ENCODE measurements at places on chromosomes 5 and 9.

GRCh38 chr9:82645600-82645999, 417.3 kb downstream of the RASEF start:
- no peak for DNase-seq

GRCh38 chr5:13378091-13378490, 566.4 kb downstream of the DNAH5 start:
- no peak for DNase-seq

- no peak for DNase-seq
Measured at GRCh38 chr9:99430301-99430700, 208.2 kb downstream of the SEC61B start.

DNA sequence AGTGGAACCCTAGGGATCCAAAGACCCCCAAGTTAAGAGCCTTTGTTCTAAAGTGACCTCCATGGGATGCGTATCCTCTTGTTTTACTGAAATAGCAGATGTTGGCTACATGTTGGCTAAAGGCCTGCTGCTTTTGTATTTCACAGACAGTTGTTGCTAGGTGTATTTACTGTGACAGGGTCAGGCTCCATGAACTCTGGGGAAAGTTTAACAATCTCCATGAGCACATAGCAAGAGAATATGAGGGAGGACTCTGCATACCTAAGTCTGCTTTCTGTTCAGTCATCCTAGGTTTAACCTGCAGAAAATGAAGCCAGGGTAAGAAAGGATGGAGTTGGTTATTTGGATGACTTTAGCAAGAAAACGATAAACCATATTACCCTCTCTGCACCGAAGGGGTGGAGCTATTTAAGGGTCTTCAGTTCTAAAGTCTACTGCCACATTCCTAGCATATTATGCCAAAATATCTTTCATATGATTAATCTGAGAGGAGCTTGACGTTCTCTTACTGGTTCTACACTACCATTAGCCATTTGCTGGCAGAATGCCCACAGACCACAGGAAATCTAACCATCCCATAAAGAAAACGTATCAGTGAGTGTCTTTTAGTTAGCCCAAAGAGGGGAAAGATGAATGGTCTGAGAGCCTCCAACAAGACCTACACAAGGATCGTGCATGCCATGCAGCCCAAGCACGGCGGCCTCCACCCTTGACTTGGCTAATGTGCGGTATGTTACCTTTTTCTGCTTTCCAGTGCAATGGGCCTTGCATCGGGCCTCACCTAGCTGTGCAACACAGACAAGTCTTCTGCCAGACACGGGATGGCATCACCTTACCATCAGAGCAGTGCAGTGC, 127.8 kb downstream of the SAXO1 start:
- DNase-seq: no peak

DNA sequence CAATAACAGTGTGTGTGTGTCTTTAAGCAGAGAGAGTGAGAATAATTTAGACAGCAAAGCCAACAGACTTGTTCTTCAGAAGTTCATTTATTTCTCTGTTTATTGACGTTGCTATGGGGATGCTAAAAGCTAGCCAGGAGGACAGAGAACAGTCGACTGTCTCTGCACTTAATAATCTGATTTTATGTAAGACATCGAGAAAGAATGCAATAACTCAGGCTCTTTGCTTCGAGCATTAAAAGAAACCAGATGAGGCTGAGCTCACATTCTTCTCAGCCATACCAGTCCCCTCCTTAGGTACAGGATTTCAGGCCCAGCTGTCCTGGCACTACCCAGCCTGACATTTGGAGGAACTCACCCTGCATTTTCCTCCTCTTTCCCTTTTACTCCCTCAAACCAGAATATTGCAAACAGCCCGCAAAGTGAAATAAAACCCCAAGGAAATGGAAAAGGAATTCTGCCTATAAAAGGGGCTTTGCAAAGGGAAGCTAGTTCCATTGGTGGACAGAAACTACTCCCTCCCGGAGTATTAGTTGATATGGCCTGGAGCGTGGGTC, 44.5 kb upstream of the DPYSL3 start:
- DNase-seq: no peak

Measured in stimulated activated CD4-positive, alpha-beta T cell treated with anti-CD3 and anti-CD28 coated beads, Interleukin-12 subunit alpha, Interleukin-12 subunit beta, amount 100 ng/mL, for 24 hours (primary cell).